ENCODE measurements at places on chromosomes 6 and 20.

DNA sequence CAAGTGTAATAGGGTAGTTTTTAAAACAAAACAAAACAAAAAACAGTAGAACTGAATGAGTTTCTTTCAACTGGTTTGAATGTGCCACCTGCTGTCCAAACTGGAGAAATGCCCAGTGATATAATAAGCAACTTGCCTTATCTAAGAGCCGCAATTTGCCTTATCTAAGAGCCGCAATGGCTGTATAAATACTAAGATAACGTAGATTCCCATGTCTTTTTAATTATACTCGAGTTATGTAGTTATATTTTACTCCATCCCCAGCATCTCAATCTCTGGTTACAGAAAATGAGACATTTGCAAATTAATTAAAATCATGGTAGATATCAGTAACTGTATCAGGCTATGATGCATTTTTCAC, 67.2 kb downstream of the RPP40 start:
- DNase-seq = no peak

GRCh38 chr6:110232450-110232849, 52.2 kb downstream of the CDC40 start:
- DNase-seq = no peak

GRCh38 chr20:48456366-48457192, 371.2 kb downstream of the PREX1 start:
- DNase-seq = no peak

DNA sequence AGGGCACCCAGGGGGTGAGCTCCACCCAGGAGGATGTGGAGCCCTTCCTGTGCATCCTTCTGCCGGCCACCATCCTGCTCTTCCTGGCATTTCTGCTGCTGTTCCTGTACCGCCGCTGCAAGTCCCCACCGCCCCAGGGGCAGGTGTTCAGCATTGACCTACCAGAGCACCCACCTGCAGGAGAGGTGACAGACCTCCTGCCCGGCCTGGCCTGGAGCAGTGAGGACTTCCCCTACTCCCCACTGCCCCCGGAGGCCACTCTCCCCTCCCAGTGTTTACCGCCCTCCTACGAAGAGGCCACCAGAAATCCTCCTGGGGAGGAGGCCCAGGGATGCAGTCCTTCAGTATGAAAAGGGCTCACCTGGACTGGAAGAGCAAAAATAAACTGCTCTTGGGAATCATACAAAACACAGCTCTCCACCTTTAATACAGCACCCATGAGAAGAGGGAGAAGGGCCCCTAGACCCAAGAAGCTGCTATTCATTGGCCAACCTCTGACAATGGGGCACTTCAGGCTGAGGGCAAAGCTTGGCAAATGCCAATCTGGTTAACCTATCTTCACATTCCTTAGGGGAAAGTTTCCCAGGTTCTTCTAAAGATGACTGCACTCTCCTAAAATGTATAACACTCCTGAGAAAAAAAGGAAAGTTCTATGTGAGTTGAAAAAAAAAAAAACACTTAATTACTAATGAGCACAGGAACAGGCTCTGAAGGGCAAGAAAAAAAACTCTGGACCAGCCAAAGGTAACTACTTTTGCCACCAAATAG, 5.0 kb downstream of the SMIM28 start:
- DNase-seq = no peak

GRCh38 chr20:60482221-60483008, 524.2 kb downstream of the CDH26 start:
- no peak for DNase-seq

DNA sequence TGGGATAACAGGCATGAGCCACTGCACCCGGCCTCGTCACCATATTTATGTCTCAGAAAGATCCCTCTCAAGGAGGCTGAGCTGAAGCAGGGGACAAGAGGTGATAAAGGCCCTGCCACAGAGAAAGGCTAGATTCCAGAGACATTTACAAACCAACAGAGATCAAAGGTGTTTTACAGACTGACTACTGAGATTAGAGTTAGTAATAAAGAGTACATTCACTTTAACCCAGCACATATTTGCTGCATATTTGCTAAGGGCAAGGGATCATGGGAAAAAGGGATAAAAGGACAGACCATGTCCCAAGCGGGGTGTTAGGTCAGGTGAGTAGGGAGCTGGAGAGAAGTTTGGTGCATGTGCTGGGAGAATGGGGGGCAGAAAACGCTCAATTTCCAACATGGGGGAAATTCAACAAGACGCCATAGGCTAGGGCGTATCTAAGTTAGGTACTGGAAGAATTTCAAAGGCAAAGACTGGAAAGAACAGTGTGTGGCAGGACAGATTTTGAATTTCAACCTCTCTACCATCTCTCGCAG, 43.8 kb upstream of the SEC63 start:
- no peak for DNase-seq

GRCh38 chr6:132400883-132401617, at the start of gene MOXD1:
TSS of gene MOXD1 (minus strand) at chr6:132401475. CDS start at chr6:132401426, 49 bp downstream.
- no peak for DNase-seq

GRCh38 chr20:48949304-48950170, 28.0 kb downstream of the ARFGEF2 start:
- no peak for DNase-seq

GRCh38 chr6:138245751-138246150, 27.5 kb upstream of the PBOV1 start:
- DNase-seq = no peak

DNA sequence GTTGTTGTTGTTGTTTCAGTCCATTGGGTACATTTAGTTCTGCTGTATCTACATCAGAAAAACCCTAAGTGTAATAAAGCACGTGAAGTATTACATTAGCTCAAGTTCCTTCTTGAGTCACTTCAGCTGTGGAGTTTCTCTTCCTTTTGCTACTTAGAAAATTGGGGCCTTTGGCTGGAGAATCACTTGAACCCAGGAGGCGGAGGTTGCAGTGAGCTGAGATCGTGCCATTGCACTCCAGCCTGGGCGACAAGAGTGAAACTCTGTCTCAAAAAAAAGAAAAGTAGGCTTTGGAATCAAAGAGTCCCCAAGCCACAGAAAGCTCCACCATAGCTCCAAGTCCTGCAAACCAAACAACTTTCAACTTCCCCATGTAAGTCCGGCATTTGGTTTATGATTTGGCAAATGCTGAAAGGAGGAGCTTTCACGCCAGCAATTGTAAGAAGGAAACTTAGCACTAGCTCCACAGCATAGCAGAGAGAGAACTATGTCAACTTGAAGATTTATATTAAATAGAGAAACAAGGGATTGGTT, 56.5 kb upstream of the RNF144B start:
- DNase-seq = no peak

GRCh38 chr6:5425267-5425666, 164.0 kb downstream of the FARS2 start:
- DNase-seq = no peak

DNA sequence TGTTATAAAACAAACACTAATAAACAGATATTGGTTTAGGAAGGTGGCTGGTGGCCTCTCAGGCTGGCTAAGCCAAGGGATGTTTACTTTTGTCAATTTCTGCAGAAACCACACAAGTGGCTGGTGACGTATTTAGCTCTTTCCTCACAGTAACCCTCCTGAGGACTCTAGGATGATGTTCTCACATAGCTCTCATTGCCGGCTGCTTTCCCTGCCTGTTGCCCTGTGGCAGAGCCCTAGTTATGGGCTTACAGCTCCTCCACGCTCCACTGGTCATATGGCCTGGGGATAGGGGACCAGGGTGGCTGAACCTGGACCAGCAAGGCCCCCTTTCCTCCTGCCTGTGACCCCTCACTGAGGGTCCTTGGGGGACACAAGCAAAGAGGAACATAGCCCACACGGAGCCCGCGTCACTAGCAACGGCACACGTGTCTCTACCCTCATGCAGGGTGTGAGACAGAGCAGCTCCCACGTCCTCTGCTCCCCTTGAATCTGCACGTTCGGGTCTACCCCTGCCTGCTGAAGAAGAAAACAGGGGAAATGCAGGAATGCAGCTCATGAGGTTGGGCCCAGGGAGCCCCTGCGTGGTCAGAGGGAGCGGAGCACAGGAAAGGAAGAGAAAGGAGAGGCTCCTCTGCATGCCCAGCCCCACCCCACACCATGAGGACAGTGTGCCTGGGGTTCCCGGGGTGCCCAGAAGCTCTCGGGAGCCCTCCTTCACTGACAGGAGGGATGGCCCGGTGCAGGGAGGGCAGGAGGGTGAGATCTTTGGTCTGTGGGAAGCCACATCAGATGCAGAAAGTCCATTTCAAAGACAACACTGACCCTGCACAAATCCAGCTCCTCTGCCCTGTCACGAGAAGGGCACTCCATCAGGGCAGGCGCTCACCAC, 13.9 kb downstream of the RAMACL start:
- DNase-seq = no peak

DNA sequence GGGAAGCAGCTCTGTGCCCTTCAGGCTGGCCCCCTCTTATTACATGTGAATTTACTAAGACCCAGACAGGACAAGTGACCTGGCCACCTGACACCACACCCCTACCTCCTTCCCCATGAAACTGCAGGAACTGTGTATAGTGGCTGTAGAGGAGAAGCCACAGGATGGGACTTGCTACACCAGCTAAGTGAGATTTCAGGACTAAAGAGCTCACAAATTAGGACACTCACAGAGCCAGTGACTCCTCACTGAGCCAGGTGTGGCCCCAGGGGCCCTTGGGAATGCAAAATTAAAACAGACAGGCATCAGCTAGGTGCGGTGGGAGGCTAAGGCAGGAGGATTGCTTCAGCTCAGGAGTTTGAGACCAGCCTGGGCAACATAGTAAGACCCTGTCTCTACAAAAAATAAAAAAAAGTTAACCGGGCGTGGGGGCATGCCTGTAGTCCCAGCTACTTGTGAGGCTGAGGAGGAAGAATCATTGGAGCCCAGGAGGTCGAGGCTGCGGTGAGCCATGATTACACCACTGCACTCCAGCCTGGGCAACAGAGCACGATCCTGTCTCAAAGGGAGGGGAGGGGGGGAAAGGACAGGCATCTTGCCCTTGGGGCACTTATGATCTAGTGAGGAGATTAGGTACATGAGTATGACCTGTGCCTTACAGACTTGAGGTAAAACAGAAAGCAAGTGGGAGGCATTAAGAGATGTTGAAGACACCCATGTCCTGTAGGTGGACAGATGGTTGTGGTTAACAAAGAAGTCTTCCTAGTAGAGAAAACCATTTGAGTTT, 23.2 kb upstream of the SRF start:
- DNase-seq = no peak

DNA sequence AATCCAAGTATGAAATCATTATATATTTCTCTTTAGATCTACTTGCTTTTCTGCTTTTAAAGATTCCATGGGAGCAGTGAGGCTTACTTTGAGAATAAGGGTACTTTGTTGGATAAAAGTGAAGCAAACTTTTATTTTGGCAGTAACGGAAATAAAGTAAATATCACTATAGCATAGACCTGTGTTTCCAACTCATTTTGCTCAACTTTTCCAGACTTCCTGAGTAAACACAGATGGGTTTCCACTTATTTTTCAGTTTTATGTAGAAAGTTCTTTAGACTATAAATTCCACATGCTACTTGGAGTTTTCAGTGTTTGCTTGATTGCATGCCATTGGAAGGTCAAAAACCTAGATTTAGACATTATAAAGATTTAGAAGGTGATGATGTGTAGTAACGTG, 6.2 kb downstream of the STX16 start:
- no peak for DNase-seq

DNA sequence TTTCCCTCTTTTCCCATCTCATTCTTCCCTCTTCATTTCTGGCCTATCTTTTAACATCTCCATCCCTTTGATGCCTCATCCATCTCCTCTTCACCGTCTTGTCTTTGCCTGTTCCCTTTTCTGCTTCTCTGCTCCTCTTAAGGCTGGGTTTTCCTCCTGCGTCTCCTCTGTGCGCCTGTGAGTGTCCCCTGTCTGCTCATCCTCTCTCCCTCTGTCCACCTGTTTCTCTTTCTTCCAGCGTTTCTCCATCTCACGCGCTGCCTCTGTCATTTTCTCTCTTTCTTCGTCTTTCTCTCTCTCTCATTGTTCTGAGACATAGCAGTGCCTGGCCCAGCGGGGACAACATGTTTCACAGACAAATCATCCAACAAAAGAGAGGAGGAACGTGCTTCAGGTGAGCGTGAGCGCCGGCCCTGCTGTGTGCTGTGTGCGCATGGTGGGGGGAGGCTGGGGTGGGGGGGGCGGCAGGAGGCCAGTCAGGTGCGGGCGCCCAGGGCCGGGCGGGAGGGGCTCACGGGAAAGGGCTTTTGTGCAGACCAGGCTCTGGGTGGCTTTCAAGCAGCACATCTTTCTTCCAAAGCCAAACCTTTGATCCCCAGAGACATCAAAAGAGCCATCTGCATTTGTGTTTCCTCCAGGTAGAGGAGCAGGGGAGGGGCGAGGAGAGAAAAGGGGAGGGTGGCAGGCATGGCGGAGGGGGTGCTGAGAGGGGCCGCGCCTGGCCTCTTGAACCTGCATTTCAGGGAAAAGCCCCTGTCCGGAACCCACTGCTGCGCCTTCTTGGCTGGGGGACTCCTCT, 121.3 kb downstream of the VEGFA start:
- no peak for DNase-seq

DNA sequence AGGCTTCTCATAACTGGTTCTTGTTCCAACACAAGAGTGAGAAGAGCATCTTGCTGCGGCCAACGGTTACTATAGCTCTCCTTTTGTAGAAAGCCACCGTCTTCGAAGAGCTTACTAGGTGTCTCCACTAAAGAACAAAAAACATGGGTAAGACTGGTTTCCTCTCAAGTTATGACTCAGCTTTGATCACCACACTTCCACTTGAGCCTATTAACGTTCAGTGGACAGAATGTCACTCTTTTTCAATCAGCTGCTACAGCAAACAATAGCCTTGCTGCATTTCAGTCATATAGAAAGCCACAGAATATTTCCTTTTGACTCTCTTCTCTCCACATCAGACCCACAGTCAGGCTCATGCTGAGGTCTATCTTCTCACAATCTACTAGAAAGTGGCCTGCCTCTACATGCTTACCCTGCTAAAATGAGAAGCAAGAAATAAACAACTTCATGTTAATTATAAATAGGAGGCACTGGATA, 243.5 kb upstream of the PREP start:
- no peak for DNase-seq

DNA sequence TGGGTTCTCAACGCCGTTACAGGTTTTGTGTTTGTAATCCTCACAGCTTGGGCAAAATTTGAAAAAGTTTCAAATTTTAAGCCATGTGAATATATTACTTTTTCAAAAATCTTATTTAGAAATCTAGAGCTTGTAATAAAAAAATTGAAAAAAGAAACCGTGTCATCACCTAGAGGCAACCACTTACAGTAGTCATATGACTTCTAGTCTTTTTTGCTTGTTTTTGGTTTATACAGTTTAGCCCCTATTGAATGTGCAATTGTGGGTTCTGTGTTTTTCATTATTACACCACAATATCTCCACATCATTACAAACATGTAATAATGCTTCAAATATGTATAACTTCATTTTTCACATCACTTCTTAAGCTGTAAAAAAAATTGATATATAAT, 888 bp downstream of the DYNLRB1 start:
- DNase-seq = no peak

Measured in head of caudate nucleus (tissue), 42 donors.